ENCODE measurements at places on chromosomes 7 and 10.

DNA sequence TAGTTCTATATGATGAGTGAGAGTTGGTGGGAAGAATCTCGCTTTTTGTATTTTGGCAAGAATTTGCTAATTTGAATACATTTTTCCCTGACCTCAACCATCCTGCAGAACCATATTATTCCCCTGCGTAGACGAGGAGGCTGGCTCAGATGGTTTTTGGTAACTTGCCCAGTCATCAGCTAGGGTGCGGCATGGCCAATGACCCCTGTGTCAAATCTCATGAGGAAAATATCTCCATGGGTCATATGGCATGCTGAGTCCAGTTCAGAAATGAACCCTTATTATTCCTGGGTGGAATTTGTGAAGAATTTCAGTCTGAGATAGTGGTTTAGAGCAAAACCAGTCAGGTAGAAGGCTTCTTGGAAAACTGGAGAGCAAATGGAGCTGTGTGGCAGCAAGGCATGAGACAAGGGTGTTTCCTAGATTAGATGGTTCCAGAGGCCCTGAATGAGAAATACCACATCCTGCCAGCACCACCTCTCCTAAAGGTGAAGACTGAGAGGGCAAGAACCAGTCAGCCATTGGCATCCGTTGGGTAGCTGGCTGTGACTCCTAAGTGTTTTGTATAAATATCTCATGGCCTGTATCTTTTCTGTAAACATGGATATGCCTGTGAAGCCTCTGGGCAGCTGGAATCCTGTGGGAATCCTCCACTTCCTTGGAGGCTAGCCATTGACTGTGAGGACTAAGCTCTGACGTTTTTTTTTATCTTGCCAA, 5.8 kb upstream of the UPP1 start:
- DNase-seq = no peak

- DNase-seq = no peak
These were observed 98.7 kb downstream of the DNAH11 start for GRCh38 chr7:21641546-21641945.

DNA sequence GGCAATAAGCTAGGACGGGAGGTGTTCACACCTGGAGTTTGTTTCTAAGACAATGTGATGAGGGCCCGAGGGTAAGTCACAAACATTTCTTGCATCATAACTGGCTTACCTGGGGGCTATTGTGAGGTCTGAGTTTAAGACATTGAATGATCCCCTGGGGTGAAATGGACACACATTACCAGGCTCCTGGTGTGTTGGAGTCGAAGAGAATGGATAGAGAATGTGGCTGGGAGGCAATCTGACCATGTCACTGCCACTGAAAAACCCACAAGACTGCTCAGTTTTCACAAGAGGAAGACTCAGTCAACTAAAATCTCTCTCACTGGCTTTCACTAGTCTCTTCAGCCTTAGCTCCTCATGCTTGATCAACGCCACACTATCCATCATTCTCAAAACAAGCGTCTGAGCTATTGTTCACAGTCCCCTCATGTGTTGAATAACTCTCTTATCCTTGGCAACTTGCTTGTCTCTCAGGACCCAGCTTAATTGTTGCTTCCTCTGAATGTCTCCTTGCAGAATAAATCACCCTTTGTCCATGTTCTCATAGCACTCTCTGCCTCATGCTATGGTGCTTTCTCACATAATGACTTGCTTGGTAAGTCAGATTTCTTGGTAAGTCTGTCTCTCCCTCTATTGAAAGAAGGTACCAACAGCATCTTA, at the start of gene C10orf120:
TSS of gene C10orf120 (minus strand) at position 51 of the 660 bp plus-strand sequence. CDS start 56 bp downstream, outside the sequence.
- DNase-seq = no peak

DNA sequence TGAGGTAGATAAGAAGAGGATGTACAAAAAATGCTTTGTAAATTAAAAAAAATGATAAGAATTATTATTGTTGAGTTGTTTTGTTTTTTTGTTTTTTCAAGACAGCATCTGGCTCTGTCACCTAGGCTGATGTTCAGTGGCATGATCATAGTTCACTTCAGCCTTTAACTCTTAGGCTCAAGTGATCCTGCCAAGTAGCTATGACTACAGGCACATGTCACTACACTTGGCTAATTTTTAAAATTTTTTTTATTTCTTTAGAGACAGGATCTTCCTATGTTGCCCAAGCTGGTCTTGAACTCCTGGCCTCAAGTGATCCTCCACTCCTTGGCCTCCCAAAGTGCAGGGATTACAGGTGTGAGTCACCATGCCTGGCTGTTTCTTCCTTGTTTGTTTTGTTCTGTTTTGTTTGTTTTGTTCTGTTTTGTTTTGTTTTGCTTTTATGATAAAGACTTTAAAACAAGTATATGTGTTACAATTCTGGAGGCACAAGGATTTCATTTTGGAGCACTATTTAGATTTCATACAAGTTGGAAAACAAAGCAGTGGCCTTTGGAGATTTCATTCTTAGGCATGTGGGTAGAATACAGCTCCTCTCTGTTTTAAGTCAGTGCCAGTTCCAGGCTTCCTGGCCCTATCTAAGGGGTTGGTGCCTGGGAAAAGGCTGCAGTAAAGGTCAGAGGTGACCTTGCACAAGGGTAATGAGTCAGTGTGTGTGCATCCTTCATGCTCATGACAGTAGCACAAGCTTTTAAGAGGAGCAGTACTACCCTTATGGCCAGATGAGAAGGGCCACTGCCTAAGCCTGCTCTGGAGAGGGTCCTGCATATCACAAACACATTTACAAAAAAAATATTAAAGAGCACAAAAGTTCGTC, 17.9 kb downstream of the FGFBP3 start:
- peak; percentile 50 for DNase-seq

- no peak for DNase-seq
These were observed 165.7 kb upstream of the FZD1 start for GRCh38 chr7:91098566-91098965.

DNA sequence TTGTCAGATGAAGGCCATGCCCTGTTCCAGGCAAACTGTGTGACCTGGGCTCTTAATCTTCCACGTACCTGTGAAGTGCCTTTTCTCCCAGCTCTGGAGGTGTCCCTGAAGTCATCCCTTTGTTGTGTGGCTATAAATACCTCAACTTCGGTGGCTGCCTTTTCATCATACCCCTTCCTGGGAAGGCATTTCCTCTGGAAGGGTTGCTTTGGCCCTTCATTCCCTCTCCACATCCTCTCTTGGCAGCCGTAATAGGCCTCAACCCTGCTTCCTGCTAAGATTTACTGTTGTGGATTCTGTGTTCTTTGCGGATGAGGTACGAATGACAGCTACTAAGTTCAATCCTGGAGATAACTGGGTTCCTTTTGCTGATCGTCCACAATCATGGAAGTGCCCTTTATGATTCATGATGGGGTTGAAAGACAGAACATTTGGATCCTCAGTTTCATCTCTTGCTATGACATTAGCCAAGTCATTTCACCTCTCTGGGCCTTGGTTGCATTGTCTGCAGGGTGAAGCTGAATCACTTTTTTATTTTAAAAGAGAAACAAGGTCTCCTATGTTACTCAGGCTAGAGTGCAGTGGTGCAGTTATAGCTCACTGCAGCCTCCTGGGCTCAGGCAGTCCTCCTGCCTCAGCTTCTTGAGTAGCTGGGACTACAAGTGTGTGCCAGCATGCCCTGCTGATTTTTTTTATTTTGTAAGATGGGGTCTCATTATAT, 23.6 kb downstream of the FKBP6 start:
- no peak for DNase-seq

DNA sequence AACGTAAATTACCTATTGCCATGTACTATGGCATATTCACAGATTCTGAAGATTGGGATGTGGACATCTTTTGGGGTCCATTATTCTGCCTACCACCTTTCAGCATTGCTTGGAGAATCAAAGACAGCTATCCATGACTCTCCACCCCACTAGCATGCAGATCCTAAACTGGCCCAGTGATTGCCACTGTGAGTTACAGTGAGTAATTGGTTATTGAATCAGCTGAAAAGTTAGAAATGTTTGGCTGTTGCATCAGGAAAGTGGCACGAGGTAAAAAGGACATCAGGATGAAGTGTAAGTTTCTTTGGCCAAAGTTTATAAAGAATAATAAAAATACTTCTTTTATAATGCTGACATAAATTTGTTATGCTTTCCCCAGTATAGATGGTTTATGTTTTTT, 148.2 kb upstream of the ETV1 start:
- DNase-seq = no peak

DNA sequence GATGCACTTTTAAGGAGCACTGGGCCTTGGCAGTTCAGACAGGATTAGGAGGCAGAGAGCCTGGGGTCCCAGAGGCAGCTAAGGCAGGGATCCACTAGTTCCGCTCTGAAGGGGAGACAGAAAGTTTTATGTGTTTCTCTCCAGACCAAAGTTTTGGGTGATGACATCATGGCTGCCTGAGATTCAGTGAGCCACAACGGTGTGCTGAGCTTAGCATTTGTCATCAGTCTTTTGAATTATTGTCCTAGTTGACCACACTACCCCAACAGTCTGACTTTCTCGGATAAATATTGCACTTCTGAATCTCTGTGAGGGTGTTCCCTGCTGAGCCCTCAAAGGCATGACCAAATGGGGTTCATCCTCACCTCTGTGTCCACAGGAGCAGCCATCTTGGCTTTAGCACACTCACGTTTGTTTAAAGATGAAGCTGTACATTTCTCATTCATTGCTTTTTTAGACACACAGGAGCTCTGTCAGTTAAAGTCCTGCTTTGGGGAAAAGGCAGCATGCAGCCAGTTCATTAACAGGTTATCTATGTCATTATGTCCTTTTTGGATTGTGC, 297.7 kb upstream of the LRGUK start:
- DNase-seq = no peak

- DNase-seq = no peak
These were observed 146.5 kb downstream of the FANK1 start for GRCh38 chr10:126042906-126043305.

- DNase-seq = peak; percentile 27
These were observed 48.4 kb downstream of the TMEM26 start for GRCh38 chr10:61404751-61405150.

- DNase-seq = no peak
These were observed 215.8 kb downstream of the ZMYND11 start for GRCh38 chr10:350981-351501.

- no peak for DNase-seq
These were observed 119.4 kb upstream of the INHBA start for GRCh38 chr7:41822259-41822817.

DNA sequence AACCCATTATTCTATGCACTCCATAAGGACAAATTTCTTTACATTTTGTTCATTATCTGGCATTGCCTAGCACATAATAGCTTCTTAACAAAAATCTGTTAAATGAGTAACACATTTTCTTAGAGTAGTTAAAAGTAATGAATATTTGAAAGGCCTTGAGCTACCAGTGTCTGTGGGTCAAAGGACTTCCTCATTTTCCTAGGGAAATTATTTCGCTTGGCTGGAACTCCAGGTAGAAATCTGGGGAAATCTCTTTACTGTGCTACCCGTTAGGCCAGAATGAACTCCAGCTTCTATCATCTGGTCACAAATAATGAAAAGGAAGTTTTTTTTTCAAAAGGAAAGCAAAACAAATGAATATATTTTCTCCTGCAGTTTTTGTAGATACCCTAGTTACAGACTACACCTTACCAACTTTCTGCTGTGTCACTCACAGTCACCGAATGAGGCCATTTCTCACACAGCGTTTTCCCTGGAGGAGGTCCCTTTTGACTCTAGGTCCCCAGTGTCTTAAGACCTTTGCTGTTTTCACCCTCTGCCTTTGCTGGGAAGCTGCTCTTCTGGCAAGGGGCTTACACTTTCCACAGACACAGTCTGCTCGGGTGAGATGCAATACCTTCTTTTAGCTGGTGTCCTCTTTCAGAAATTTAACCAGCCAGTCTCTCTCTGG, 1.6 kb downstream of the SAMD9L start:
- peak; percentile 67 for DNase-seq

DNA sequence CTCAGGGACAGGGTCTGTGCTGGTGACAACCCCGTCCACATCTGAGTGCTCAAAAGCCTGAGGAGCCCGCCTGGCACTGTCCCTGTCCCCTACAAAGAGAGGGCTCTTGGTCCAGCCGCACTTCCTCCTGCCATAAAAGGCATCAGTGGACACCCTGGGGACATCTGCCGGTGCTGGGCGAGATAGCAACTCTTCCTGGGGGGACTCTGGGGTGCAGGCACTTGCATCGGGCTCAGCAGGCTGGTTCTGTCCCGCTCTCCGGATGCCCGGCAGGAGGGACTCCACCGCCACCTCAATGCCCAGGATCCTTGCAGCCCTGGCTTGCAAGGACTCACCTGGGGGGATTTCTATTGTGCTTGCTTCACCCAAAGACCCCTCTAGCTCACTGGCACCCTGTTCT, 32.8 kb downstream of the JCAD start:
- DNase-seq = no peak

GRCh38 chr7:19295376-19295775, 150.2 kb upstream of the FERD3L start:
- no peak for DNase-seq

GRCh38 chr7:33753881-33754525, 151.3 kb upstream of the BMPER start:
- DNase-seq = no peak

- no peak for DNase-seq
These were observed 102.9 kb upstream of the FERD3L start for GRCh38 chr7:19248115-19248514.

Measured in inflammatory macrophage treated with lipopolysaccharide for 4 hours (primary cell).